Vagina (tissue), 2 donors: ENCODE measurements at places on chromosomes 1 and 21.
A peak's percentile ranks its signal among the peaks of the same experiment; 100 is the strongest.

DNA sequence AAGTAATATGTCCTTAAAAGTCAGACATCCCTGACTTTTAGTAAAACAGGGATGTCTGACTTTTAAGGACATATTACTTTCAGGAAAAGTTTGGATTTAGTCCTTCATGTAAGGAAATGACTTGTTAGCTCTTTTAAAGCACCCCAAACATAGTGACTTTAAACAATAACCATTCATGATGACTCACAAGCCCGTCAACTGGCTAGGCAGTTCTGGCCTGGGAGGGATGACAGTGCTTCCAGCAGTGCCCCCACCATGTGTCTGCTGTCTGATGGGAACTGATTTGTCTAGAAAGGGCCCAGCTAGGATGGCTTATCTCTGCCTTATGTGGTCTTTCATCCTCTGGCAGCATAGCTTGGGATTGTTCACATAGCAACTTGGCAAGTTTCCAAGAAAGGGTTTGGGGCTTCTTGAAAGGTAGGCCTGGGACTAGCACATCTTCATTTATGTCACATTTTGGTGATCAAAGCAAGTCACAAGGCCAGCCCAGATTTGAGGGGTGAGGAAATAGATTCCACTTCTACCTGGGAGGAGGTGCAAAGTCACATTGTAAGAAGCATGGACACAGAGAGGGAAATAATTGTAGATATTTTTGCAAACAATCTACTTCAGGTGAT, 143.5 kb downstream of the C1orf94 start:
- no peak overlapping the region for H3K27ac ChIP-seq
- no peaks in the 10 kb centered on the region for H3K36me3 ChIP-seq
- DNase-seq = no peak

GRCh38 chr1:162680419-162681121, 48.3 kb downstream of the DDR2 start:
- H3K36me3 ChIP-seq = no peaks in the 10 kb centered on the region
- no peak overlapping the region for H3K4me3 ChIP-seq
- H3K27ac ChIP-seq = peak overlapping the region; percentile 49
- H3K27me3 ChIP-seq = no peaks in the 10 kb centered on the region

DNA sequence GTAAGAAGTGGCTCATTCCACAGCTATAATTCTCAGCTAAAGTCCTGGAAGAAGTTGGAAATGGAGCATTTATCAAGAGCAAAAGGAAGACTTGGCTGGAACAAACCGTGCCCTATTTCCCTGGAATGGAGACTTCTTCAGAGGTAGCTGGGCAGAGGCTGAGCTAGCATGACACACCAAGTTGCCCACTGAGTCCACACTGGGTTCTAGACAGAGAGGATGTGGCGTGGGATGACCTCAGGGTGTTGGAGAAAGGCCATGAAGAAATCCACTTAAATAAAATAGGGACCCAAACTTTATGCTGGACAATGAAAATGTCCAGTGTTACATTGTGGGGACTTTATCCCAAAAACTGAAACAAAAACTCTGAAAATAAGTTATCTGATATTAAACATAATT, 116.2 kb downstream of the KCNJ6 start:
- no peaks in the 10 kb centered on the region for H3K27me3 ChIP-seq
- H3K4me1 ChIP-seq = no peaks in the 10 kb centered on the region
- no peaks in the 10 kb centered on the region for H3K36me3 ChIP-seq
- H3K27ac ChIP-seq = no peak overlapping the region

- no peaks in the 10 kb centered on the region for H3K36me3 ChIP-seq
- H3K4me3 ChIP-seq = no peak overlapping the region
- H3K27me3 ChIP-seq = no peaks in the 10 kb centered on the region
- no peak for DNase-seq
- H3K27ac ChIP-seq = no peak overlapping the region
- H3K4me1 ChIP-seq = no peaks in the 10 kb centered on the region
These were observed 6.0 kb upstream of the ST6GALNAC3 start for GRCh38 chr1:76068542-76068941.

DNA sequence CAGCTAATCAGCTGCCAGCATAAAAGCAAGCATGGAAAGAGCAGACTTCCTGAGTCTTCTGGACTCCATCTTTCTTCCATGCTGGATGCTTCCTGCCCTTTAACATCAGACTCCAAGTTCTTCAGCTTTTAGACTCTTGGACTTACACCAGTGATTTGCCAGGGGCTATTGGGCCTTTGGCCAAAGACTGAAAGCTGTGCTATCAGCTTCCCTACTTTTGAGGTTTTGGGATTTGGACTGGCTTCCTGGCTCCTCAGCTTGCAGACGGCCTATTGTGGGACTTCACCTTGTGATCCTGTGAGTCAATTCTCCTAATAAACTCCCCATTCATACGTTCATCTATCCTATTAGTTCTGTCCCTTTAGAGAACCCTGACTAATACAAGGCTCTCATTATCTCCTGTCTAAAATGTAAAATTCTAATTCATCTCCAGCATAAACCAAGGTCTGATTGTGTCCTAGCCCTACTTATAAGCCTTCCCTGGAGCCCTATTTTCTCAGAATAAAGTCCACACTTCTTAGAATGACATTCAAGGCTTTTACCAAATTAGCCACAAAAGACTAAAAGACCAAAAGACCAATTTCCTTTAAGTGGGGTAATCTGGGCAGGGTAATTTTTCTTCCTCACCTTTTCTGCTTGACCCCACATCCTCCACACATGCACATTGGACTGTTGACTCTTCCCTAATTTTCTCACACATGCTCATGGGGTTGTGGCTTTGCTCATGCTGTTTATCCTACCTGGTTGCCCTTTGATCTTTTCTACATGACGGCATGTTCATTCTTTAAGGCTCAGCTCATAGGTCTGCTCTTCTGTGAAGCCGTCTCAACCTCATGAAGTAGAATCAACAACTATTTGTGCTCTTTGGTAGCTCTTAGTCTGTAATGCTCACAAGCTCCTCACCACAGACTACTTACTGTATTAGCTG, 18.1 kb upstream of the ENAH start:
- no peak for DNase-seq
- no peaks in the 10 kb centered on the region for H3K36me3 ChIP-seq
- no peak overlapping the region for H3K27ac ChIP-seq
- H3K4me3 ChIP-seq = no peak overlapping the region

GRCh38 chr1:36513676-36514473, 31.2 kb upstream of the CSF3R start:
- no peaks in the 10 kb centered on the region for H3K36me3 ChIP-seq
- H3K27me3 ChIP-seq = no peaks in the 10 kb centered on the region
- H3K4me3 ChIP-seq = no peak overlapping the region
- DNase-seq = no peak
